ENCODE measurements at places on chromosomes 5 and 9. TPM values are rescaled to one million over a fixed set of nuclear protein-coding genes. Genes with fewer than 3 reads are reported as not detected.

DNA sequence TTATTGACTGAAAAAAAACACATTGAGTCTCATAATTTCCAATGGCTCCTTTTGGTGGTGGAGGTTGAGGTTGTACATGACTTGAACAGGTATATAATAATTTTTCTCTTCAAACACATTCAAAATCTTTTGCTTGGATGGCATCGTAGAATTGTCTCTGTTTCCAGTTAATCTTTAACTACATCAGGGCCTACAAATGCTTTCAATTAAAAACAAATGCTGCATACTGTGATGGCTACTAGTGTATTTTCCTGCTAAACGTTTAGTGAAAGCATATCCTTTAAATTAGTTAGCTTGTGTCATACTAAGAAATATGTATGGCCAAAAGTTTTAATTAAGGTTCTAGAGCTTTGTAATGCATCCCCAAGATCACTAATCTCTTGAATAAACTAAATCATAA, 313.8 kb downstream of the SLF1 start:
- no peak for DNase-seq

- DNase-seq = no peak
These were observed 613.5 kb downstream of the TLE4 start for GRCh38 chr9:80185112-80185738.

The TTC16 gene
- 3.4 TPM for total RNA-seq

The SOX30 gene
- total RNA-seq = not detected

The KLF4 gene
- total RNA-seq = 41.4 TPM

The OLFM1 gene
- total RNA-seq = 11.7 TPM
